ENCODE measurements at places on chromosomes 12 and 14. TPM values are rescaled to one million over a fixed set of nuclear protein-coding genes. Genes with fewer than 3 reads are reported as not detected.

- DNase-seq = no peak
Measured at GRCh38 chr12:91272461-91273063, 89.9 kb upstream of the DCN start.

DNA sequence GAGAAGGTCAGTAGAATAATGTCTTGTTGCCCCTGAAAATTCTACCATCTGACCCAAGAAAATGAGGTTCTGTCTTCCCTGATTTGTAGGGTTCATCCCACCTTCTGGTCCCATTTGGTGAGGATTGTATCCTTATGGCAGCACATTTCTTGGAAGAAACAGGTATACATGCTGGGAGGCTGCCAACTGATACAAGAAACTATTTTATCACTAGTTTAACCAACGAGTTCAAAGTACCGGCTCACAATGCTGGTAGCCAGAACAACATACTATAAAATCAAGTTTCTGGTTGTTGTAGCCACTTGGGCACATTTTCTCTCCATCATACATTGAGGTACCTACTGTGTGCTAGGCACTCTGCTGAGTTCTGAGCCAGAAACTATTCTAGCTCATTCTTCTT lies 7.1 kb upstream of the KCNH3 start:
- no peak for DNase-seq

- DNase-seq = no peak
Measured at GRCh38 chr12:52127683-52128450, 48.4 kb downstream of the SMIM41 start.

DNA sequence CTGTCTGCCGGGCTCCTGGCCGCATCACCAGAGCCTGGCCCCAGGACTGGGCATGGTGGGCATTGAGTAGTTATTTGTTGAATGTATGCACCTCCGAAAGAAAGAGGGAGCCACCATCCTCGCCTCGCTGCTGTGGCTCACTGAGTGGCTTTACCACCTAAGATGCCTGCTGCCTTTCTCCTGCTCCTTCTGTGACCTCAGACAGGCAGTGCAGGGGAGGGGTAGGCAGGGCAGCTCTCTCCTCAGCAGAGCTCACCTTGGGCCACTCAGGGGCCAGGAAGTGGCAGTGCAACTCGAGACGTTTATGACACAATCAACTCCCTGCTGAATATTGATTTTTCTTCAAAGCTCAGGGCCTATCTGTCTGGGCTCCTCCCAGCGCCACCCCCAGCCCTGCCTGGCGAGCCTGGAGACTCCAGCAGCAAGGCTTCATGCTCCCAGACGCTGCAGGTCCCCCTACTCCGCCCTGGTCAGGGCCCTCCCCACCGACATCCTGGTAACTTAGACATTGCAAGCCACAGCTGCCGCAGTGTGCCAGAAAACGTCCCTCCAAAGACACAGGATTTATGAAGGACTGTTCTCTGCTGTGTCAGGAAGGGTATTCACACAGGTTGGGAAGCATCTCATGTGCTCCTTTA lies 84.3 kb upstream of the DIO3 start:
- DNase-seq = no peak

GRCh38 chr14:104969741-104970230 lies 8.4 kb downstream of the AHNAK2 start:
- no peak for DNase-seq

DNA sequence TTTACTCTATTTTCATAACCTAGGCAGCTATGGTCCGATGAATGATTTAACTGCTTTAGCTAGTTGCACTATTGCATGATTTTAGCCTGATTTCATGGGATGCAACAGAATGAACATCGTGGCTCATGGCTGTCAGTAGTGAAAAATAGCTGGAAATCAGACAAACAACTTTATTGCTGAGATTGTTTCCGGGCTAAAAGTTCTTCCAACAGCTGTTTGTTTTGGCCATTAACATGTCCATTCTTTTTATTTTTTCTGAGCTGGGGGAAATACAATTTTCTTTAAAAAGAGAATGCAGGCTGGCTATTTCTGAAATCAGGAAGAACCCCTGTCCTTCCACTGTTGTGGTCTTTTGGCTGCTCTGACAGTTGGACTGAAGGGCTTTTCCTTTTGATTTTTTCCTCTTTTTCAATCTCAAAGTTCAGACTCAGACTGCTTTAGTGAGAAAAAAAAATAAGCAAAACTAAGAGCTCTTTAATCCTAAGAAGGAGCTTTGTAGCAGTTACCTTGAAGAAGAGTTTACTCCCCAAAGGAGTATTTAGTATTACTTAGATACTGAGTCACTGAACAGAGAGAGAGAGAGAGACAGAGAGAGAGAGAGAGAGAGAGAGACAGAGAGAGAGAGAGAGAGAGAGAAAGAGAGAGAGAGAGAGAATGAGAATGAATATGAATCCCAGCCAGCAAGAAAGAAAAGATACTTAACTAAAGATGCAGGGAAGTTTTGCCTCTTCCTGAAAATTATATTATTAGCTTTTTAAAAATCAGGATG lies at the start of gene NAV3:
Gene NAV3 (plus strand): TSS at position 312 of the 769 bp plus-strand sequence. CDS start 568 bp downstream, outside the sequence.
- no peak for DNase-seq

DNA sequence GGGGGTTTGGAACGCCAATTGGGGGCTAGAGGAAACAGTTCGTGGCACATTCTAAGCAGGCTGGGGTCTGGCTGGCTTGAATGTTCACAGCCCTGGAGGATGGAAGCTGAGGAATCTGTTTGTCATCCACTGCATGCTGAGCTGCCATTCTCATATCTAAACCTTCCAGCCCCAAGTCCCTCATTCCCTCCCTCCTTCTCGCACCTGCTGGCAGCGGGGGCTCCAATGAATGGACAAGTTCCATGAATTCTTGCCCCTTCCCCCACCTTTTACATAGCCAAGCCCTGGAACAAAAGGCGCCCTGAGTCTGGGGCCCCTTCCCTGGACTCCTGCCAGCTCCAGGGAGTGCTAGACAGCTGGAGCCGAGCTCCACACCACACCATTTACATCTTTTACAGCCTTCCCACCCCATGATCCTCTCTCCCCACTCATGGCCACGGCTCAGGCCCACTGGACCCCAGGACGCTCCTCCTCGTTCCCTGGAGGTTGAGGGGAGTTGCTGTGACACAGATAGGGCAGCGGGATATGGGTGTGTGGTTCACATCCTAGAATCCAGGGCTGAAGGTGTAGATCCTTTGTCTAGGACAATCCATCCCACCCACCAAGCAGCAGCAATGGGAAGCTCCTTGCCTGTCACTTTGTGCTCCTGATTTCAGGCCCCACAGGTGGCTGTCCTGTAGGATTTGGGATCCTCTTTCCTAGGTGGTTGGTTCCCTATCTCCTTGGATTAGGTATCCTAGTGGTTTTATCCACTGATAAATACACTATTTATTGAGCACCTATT lies 21.7 kb upstream of the VRTN start:
- DNase-seq = no peak

GRCh38 chr14:85195872-85196477 lies 334.0 kb upstream of the FLRT2 start:
- no peak for DNase-seq

DNA sequence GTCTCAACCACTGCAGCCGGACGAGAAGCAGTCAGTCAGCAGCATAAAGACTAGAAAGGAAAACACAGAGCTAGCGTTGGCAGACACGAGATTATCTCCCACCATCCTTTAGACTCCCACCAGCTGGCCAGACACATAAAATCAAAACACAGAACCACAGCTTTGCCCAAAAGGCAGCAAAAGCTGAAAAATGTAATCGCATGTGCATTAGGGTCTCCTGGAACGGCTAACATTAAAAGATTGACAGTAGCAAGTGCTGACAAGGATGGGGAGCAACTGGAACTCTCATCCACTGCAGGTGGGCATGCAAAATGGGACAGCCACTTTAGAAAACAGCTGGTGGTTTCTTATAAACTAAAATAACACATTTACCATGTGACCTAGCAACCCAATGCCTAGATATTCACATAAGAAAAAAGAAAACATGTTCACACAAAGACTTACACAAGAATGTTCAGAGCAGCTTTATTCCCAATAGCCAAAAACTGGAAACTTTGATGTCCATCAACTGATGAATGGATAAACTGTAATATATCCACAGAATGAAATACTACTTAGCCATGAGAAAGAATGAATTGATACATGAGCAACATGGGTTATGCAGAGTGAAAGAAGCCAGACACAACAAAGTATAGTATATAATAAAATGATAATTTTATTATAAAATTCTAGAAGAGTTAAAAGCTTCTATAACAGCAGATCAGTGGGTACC lies 37.7 kb downstream of the NCOR2 start:
- no peak for DNase-seq

DNA sequence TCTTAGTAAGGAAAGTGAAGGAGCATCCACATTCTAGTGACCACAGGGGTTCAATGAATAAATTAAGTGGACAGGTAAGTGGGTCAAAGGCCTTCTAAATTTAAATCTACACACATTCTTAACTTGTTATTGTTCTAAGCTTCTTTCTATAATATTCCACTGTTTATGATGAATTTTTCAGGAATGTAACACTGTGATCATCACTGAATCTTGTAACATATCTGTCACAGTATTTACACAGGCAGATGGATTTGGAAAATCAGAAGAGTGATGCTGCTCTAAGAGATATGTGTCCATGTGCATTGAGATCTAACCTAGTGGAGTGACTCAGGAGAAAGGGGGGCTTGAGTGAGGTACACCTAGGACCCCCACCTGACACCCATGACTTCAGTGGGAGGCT lies 115.4 kb upstream of the OVCH1 start:
- no peak for DNase-seq

- no peak for DNase-seq
Measured at GRCh38 chr12:9342614-9343353, 134.6 kb upstream of the PZP start.

DNA sequence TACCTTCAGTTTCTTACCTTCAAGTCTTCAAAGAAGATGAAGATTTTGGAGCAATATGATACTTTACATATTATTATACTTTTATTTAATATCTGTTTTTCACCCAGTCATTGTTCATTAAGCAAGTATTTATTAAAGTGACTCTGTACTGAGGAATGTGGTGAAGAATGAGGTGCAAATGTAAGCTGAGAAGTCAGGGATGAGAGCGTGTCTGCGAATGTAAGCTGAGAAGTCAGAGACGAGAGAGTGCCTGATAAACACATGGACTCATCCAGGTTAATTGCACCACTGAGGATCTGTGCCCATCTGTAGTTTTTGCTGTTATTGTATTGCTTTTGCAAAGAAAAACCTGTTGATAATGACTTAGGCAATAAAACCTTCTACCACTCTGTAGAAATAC lies 211.9 kb upstream of the FAR2 start:
- no peak for DNase-seq

DNA sequence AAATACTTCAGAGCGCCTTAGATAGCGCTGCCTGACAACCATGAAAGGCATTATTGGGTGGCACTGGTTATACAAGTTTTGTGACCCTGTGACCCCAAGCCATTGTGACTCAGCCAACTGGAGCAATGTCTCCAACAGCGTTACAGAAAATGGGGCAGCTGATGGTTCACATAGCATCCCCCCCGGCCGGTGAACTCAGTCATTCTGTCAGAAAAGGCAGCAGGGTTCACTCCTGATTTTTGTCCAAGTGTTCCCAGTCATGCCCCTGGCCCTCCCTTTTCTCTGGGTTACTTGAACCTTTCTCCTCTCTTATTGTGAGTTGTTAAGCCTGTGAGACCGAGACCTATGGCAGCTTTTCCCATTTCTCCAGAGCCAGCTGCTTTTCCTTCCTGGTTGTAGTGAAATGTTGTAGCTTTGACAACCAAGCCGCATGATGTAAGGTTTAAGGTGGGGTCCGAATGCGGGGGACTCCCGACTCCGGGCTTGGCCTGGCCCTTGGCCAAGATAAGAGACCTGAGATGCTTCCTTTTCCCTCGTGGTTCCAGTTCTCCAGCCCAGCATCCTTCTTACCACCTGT lies 22.0 kb downstream of the CD9 start:
- DNase-seq = no peak

GRCh38 chr12:93302331-93303229 lies 75.1 kb upstream of the NUDT4 start:
- no peak for DNase-seq

DNA sequence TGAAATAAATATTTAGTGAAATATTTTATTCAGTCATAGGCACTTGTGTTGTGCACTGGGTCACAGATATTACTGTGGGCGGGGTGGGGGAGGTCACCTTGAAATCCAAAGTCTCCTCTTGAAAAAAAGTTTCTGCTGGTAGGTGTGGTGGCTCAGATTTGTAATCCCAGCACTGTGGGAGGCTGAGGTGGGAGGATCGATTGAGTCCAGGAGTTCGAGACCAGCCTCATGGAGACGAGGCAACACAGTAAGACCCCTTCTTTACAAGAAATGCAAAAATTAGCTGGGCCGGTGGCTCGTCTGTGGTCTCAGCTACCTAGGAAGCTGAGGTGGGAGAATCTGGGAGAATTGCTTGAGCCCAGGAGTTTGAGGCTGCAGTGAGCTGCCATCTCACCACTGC lies 913 bp upstream of the C2CD5 start:
- DNase-seq = no peak

- no peak for DNase-seq
Measured at GRCh38 chr14:39452680-39453079, 20.4 kb upstream of the FBXO33 start.

DNA sequence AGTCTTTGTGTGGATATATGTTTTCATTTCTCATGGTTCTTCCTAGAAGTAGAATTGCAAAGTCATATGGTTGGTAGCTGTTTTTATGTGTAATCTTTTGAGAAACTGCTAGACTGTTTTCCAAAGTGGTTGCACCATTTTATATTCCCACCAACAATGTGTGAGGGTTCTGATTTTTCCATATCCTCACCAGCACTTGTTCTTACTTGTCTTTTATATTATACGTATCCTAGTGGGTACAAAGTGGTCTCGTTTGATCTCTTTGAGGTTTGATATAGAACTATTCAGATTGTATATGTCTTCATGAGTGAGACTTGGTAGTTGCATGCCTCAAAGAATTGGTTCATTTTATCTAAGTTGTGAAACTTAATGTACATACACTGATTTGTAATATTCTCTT lies 91.3 kb downstream of the BEGAIN start:
- DNase-seq = no peak

- DNase-seq = no peak
Measured at GRCh38 chr14:60235440-60235839, 13.6 kb upstream of the PPM1A start.

GRCh38 chr12:3587402-3588013 lies 96.5 kb downstream of the PRMT8 start:
- no peak for DNase-seq

GRCh38 chr14:78399316-78399889 lies 229.2 kb downstream of the NRXN3 start:
- no peak for DNase-seq

- no peak for DNase-seq
Measured at GRCh38 chr12:118979763-118980406, 1.5 kb upstream of the SRRM4 start.

- peak; percentile 79 for DNase-seq
Measured at GRCh38 chr12:98397323-98398105, 117.9 kb upstream of the TMPO start.

The TSPAN9 gene
- polyA plus RNA-seq = not detected

The INHBC gene
- polyA plus RNA-seq = not detected

The ENDOU gene
- polyA plus RNA-seq = not detected

The C12orf50 gene
- not detected for polyA plus RNA-seq

The NEUROD4 gene
- polyA plus RNA-seq = not detected

The PRKD1 gene
- not detected for polyA plus RNA-seq

The MMP19 gene
- polyA plus RNA-seq = not detected

The EXD2 gene
- polyA plus RNA-seq = 8.9 TPM

The SYNDIG1L gene
- polyA plus RNA-seq = not detected

The IFNG-AS1 gene
- 11.3 TPM for polyA plus RNA-seq

The TMEM233 gene
- polyA plus RNA-seq = not detected

Data from CD4-positive, alpha-beta memory T cell (primary cell).